ENCODE measurements at places on chromosomes 6 and 20.

GRCh38 chr6:111096246-111096645, 8.9 kb downstream of the SLC16A10 start:
- DNase-seq, result no peak

GRCh38 chr6:133595111-133595761, 293.7 kb upstream of the TCF21 start:
- no peak for DNase-seq

GRCh38 chr6:36075656-36076055, 48.0 kb downstream of the MAPK14 start:
- no peak for DNase-seq

DNA sequence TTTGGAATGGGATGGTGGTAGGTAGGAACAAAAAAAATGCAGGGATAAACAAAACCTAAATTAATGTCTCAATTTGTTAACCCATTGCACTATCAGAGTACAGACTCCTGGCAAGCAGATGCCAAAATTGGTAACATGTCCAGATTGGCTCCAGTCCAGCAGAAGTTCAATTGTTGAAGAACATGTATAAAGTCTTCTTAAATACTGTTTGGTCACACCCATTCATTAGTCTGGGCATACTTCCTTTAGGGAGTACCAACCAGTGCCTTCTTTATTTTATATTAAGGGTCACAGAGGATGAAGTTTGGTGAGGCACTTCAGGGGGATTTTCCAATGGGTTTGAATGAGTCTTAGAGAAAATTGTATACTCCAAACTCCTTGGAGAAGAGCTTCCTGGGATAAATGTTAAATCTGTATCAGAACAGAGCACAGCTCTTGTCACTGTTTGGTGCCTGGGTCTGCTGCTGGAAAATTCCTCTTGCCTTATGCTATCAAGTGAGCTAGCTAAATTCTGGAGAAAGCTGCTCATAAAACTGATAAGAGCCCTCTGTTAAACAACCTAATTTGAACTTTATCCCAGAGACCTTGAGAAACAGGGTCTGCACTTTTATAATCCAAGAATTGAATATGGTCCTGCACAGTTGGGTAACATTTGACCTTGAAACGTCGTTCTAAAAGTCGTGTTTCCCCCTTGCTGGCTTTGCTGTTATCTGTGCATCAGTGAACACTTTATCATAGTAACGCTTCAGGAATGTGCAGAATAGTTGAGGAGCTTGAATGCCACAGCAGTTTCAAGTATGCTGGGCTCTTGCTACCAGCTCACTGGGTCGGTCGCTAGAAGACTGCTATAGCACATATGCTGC, 334.1 kb upstream of the CITED2 start:
- peak; percentile 93 for DNase-seq

- DNase-seq, result peak; percentile 97
Observed at GRCh38 chr6:45445749-45446549, 68.2 kb upstream of the SUPT3H start.

DNA sequence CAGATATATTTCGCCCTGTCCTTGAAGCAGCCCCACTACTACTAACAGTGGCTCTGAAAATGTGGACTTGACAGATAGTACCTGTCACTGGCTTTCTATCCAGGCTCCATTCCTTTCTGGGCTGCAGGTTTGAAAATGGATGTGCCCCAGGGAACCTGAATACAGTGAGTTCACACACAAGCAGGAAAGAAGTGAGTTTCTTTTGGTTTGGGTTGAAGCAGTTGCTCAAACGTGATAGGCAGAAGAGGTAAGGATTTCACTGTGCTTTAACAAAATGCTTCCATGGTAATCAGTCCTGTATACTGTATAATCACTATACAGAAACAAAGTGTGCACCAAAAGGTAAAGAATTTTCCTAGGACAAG, 382.9 kb downstream of the PRKN start:
- DNase-seq, result no peak

All from ACHN (cell line).